ENCODE measurements at places on chromosomes 2 and 18. TPM values are rescaled to one million over a fixed set of nuclear protein-coding genes. Genes with fewer than 3 reads are reported as not detected.

Gene TLX2
- 0.69 TPM for total RNA-seq

Gene CLEC4F
- total RNA-seq = not detected

Gene ZRANB3
- total RNA-seq = 7.9 TPM

Gene GCG
- total RNA-seq = not detected

Gene OR6B2
- total RNA-seq = not detected

Gene PLGLB1
- 7.9 TPM for total RNA-seq

Gene KCNIP3
- total RNA-seq = not detected

Gene CNGA3
- total RNA-seq = not detected

Gene SOCS6
- total RNA-seq = 1.9 TPM

Gene PROKR1
- total RNA-seq = not detected

Gene CD8B2
- total RNA-seq = 8.6 TPM

Gene SPEG
- 18.1 TPM for total RNA-seq

Gene BCL11A
- total RNA-seq = 0.40 TPM

Gene TSGA10
- total RNA-seq = 8.0 TPM

Gene SERPINB13
- not detected for total RNA-seq

Gene RFX8
- 2.2 TPM for total RNA-seq

Gene TEX44
- not detected for total RNA-seq
